ENCODE measurements at places on chromosomes 3 and 15.

- peak; percentile 35 for DNase-seq
These were observed 14.6 kb downstream of the XIRP1 start for GRCh38 chr3:39177708-39178332.

DNA sequence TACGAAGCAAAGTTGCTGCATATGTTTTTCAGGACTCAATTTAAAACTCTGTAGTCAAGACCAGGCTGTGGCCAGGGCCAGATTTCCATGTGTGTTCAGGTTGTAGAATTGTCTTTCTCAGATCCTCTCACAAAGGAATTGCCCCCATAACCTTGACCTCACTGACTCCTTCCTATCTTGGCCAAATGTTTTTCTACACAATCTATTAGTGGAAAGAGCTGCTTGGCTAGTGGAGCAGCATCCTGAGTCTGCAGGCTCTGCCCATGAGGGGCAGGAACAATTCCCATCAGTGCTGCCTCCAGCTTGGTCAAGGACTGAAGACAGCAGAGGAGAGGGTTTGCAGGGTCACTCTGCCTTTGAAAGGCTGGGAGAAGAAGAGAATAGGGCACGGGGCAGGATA is 6.9 kb upstream of the TBC1D21 start:
- DNase-seq = no peak

DNA sequence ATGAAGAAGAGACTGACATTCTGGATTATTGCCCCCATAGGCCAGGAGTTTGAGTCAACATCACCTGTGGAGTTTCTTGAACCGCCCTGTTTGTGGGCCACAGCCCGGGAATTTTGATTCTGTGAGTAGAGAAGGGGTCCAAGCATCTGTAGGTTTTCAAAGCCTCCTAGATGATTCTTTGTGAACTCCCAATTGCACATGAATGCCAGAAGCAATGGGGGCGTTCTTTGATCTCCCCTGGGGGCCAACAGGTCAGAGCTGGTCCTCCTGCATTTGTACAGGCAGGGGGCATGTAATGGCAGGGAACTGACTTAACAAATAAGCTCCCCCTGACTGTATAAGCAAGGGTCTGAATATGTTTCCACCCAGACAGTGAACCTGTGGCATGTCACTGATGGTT is 260.3 kb downstream of the SLCO3A1 start:
- DNase-seq = no peak

GRCh38 chr3:117036259-117036799 is 326.8 kb downstream of the TUSC7 start:
- DNase-seq = no peak

GRCh38 chr3:46895761-46896160 is 18.2 kb downstream of the PTH1R start:
- no peak for DNase-seq

DNA sequence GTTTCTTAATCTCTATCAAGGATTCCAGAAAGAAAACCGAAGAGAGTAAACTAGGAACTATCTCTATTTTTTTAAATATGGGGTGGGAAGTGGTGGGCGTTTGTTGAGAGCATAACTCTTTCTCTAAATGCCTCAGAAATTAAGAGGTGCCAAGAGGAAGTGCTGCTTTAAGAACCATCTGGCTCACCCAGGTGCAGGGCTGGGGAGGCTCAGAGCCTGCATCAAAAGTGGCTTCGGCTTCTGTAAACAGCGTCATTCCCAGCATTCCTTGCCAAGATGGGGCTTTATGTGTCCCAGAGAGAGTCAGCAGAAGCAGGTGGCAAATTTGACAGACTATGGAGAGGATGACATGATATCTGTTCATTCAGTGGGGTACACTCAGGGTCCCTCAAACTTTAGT is 123.3 kb upstream of the BFSP2 start:
- no peak for DNase-seq

- no peak for DNase-seq
These were observed 14.4 kb upstream of the CSPG4 start for GRCh38 chr15:75727031-75727531.

GRCh38 chr3:51245867-51246266 is 139.2 kb upstream of the MANF start:
- DNase-seq = no peak

DNA sequence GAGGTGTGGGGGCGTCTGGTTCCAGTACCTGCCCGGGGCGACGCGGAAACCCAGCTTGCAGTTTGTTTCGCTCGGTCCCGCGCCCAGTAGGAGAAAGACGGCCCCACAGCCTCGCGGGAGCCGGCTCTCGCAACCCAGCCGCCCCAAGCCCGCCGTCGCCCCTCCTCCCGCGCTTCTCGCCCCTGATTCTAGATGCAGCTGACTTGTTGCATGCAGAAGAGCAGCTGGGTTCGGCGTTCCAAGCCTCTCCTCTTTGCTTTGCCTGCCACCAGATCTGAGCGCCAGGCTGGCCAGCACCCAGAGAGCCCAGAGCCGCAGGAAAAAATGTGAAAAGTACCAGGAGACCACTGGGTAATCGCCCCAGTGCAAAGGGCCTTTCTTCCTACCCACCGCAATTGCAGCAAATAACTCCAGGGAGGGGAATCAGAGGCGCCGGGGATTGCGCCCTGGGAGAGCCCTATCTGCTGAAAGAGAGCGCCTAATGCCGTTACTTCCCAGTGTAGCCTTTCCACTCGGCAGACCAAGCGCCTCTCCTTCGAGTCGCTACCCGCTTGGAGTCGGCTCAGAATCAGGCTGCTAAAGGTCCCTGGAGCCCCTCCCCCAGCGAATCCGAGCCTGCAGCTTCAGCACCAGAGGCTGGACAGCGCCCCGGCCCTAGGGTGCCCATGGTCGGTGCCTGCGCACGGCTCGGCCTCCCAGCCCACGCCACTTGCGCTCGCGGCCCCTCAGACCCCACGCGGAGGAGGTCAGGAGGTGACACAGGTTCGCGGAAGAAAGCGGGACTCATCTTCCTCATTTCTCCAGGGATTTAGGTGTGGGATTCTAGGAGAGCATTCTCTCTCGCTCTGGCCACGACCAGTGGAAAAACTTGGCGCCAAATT is 15.7 kb upstream of the AEN start:
- no peak for DNase-seq

DNA sequence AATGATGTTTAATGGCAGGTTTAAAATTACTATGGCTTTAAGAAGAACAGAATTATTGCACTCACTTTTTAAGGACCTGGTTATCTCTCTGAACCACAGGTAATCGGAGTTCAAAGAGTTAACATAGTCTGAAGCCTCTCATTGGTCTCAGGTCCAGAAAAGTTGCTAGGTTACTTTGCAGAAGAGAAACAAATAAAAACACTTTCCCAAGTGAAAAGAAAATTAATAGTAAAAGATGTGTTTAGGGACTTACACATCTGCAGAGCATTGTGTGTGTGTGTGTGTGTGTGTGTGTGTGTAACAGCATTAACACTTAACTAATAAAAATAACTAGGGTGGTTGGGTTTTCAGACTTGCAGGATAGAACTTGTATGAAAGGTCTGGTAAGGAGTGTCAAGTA is 1.0 kb downstream of the MASP1 start:
- DNase-seq = no peak

GRCh38 chr15:60370105-60370868 is 27.5 kb downstream of the ANXA2 start:
- DNase-seq = no peak

- DNase-seq = no peak
These were observed 14.6 kb upstream of the PLA2G4E start for GRCh38 chr15:42035435-42035761.

- no peak for DNase-seq
These were observed 85.0 kb downstream of the FBN1 start for GRCh38 chr15:48560321-48561051.

- DNase-seq = no peak
These were observed 22.8 kb downstream of the BCL2A1 start for GRCh38 chr15:79948095-79948695.

DNA sequence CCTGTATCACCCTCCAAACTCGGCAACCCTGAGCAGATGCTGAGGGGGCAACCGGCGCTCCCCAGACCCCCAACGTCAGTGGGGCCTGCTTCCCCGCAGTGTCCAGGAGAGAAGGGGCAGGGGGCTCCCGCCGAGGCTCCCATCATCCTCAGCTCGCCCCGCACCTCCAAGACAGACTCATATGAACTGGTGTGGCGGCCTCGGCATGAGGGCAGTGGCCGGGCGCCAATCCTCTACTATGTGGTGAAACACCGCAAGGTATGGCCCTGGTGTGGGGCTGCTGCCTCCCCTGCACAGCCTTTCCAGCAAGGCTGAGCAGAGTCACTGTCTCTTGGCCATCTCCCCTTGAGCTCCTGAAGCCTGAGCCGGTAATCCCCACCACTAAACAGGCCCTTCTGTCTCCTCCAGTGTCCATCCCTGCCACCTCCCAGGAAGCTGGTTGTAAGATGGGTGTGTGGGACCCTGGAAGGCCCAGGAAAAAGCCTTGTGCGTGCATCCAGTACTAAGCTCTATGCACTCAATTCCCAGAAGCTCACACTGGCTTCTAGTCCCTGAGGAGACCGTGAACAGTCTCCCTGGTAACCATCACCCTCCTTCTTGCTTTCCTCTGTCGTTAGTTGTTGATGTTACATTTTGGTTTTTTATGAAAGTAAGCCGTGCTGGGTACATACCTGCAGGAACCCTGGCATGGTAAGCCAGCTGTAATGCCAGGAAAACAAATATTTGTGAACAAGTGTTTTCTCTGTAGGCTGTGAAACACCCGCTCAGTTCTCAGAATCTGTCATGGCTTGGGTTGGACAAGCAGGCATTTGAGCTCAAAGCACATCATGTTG is 63.3 kb downstream of the BOC start:
- DNase-seq = no peak

DNA sequence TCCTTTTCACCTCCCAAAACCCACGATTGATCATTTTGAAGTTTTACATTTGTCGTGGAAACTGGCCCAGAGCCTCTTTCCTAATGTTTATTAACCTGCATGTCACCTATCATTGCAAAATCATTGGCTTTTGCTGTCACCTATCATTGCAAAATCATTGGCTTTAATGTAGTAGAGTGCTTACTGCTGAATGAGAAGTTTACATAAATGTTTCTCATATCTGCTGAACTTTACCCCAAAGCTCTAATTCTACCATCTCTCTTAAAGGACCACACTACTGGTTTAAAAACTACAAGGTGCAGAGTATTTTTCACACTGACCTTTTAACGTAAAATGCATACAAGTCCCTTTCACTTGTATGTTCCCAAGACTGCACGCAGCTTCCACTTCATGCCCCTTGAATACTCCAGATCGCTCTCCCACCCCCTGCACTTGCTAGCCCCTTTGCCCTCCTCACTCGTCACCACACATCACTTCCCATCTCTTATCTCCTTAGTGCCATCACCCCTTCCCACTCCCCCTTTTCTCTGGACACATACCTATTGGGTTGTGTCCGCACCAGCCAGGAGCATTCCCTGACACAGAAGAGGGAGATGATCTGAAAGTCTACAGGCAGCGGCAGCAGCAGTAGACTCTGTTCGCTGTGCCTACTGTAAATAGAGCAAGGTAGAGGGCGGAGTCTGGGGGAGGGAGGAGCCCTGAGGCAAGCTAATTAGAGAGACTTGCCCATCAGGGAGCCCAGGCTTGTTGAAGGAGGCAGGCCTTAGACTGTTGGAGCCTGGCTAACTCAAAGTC is 30.2 kb upstream of the ATOSA start:
- DNase-seq = peak; percentile 64

GRCh38 chr15:42494998-42495360 is 455 bp upstream of the SNAP23 start:
- no peak for DNase-seq

DNA sequence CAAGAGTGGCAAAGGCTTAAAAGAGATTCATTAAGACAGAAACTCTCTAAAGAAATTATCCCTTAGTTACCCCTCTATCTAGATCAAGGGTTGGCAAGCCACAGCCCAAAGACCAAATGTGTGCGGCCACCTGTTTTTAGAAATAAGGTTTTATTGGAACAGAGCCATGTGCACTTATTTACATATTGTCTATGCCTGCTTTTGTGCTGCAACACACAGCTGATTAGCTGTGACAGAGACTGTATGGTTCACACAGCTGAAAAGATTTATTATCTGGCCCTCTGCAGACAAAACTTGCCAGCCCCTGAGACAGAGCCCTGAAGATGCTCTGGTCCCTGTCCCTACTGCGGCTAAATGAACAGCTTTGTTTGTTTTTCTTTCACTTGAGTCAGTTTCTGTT is 88.1 kb downstream of the ADAMTS9 start:
- no peak for DNase-seq

DNA sequence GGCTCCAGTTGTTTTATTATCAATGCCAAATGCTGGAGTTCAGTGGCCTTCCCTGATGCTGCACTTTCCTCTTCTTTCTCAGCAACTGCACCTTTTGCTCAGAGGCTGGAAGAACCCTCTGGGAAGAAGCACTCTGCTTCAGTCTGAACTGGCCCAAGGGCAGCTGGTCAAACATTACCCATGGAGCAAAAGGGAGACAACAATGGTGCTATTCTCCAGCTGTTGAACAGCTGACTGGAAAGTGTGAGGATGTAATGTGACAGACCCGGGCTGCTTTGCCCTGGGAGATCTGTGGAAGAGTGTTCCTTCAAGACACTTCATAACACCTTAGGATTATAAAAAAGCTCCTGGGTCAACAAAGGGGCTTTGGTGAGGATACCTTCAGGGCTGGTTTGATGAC is 84.9 kb downstream of the EPHB1 start:
- DNase-seq = no peak

- no peak for DNase-seq
These were observed 10.0 kb downstream of the GATA2 start for GRCh38 chr3:128482666-128483656.

DNA sequence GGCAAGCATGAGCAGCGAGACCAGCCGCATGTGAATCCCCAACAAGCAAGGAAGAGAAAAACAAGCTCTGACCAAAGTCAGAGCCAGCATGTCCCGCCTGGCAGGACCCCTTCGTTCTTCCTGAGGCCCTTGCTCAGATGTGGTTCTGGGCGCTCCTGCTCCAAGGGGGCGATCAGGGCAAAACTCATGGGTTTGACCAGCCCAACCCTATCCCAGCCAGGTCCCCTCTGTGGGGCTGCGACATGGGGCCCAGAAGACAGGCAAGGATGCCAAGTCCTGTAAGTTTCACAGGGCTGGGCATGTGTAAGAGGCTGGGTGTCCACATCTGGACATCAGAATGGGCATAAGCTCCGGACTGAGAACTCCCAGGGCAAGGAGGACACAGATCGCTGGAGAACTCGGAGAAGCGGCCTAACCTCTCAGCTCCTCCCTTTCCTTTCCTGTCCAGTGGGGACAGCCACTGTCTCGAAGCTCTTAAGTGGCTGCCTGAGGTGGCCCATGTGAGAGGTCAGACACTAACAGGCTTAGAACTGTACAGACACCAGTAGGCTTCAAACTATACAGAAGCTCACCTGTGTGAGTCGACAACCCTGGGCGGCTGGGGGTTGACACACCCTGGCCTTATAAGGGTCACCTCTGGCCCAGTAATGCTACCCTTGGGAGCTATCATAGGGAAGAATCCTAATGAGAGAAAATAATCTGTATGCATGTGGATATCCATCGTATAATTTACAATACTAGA is 48.9 kb downstream of the XXYLT1 start:
- DNase-seq = no peak

- DNase-seq = no peak
These were observed 43.5 kb downstream of the ADAMTS17 start for GRCh38 chr15:100298257-100298656.

GRCh38 chr15:75193272-75193671 is 8.4 kb upstream of the C15orf39 start:
- no peak for DNase-seq

All from iPS DF 6.9 (cell line).